ENCODE measurements at places on chromosomes 6 and 20. TPM values are rescaled to one million over a fixed set of nuclear protein-coding genes. Genes with fewer than 3 reads are reported as not detected.

The RIPPLY2 gene
- not detected for total RNA-seq

The LAMP5 gene
- total RNA-seq = not detected

The RIN2 gene
- total RNA-seq = 59.0 TPM

The BPIFA1 gene
- not detected for total RNA-seq

The ARHGAP40 gene
- 3.2 TPM for total RNA-seq

The TMEM200A gene
- not detected for total RNA-seq

The LY6G6F gene
- total RNA-seq = not detected

GRCh38 chr6:2061880-2062279 lies 183.5 kb downstream of the GMDS start:
- peak; percentile 55 for DNase-seq

DNA sequence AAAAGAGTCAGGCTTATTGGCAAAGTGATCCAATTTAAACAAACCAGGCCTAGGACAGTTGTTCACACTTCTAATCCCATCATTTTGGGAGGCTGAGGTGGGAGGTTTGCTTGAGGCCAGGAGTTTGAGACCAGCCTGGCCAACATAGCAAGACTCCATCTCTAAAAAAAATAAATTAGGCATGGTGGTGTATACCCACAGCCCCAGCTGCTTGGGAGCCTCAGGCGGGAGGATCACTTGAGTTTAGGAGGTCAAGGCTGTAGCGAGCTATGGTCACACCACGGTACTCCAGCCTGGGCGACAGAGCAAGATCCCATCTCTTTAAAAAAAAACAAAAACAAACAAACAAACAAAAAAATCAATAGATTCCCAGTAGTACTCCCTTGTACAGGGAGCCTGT lies 86.8 kb downstream of the SASH1 start:
- no peak for DNase-seq

GRCh38 chr6:110034667-110035036 lies 56.5 kb downstream of the GPR6 start:
- no peak for DNase-seq

GRCh38 chr20:37941992-37942391 lies 39.1 kb downstream of the VSTM2L start:
- DNase-seq = no peak

DNA sequence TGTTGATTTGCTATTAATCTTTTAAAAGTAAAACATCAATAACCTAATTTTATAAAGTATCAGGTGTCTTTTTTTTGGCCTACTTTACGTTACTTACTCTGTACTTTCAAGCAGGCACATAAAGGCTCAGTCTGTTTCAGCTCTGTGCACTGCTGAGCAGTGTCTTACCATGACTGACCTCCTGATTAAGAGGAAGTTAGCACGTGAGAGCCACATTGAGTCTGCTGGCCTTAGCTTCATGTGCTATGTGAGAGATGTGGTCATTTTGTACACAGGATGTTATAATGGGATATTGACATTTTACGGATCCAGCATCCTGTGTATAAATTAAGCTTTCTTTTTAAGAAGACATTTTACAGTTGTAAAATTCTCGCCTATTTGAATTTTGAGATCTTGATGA lies 31.9 kb downstream of the ARID1B start:
- no peak for DNase-seq

GRCh38 chr6:8149350-8149749 lies 47.0 kb upstream of the EEF1E1 start:
- DNase-seq = no peak

DNA sequence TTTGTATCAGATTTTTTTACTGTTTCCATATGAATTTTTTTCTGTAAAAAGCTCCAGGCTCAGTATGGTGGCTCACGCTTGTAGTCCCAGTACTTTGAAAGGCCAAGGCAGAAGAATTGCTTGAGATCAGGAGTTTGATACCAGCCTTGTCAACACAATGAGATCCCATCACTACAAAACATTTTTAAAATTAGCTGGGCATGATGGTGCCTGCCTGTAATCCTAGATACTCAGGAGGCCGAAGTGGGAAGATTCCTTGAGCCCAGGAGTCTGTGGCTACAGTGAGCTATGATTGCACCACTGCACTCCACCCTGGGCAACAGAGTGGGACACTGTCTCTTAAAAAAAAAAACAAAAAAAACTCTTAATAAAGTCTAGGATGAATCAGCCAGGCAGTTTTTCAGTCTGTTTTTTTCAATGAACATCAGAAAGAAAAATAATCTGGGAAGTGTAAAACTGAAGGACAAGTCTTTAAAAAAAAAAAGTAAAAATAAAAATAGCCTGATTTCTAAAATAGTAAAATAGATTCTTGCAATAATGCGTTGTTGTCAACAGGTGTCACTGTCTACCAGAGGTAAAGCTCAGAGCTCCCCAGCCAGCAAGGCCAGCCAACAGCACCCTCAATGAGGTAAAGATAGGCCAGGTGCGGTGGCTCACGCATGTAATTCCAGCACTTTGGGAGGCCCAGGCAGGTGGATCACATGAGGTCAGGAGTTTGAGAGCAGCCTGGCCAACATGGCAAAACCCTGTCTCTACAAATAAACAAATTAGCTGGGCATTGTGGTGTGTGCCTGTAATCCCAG lies 9.3 kb upstream of the ATG5 start:
- peak; percentile 41 for DNase-seq

- DNase-seq = no peak
Measured at GRCh38 chr20:62884556-62884955, 22.9 kb upstream of the TCFL5 start.

DNA sequence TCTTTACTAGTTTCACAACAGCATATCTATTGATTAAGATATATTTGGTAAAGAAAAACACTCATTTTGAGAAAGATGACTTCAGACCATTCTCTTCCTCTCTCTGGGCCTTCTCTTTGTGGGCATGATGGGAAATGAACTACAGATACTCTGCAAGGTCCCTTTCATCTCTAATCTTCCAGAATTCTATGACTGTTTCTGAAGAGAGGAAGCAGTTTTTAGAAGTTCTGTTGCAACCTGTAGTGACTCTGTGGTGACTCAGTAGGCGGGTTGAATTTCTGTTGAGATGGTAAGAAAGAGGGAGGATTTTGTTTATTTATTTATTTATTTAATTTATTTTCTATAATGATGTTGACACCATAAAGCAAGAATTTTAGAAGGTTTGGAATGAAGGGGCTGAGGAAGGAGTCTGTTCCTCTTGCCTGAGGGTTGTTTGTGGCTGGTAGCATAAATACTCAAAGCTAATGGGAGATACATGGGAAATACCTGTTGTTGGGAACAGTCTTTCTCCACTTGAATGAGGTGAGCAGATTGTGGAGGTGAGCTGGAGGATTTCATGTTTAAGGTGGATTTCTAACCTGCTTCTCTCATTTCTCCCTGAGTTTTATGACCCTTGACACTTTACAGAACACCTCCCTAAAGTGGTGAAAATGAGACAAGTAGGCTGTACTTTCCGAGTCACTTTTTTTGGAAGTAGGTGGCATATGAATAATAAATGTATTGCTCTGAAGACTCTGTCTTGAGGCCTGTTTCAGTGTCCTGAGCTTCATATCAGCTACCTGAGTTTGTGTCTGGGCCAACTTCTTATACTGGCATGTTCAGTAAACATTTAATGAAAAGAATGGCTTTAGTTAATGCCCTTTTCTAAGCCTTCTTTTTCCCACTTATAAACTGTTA lies 15.0 kb downstream of the ACSS2 start:
- DNase-seq = no peak

GRCh38 chr20:61977419-61977786 lies 88.3 kb downstream of the TAF4 start:
- no peak for DNase-seq

- peak; percentile 66 for DNase-seq
Measured at GRCh38 chr6:133595111-133595761, 293.7 kb upstream of the TCF21 start.

- no peak for DNase-seq
Measured at GRCh38 chr6:43853066-43853650, 83.1 kb downstream of the VEGFA start.

DNA sequence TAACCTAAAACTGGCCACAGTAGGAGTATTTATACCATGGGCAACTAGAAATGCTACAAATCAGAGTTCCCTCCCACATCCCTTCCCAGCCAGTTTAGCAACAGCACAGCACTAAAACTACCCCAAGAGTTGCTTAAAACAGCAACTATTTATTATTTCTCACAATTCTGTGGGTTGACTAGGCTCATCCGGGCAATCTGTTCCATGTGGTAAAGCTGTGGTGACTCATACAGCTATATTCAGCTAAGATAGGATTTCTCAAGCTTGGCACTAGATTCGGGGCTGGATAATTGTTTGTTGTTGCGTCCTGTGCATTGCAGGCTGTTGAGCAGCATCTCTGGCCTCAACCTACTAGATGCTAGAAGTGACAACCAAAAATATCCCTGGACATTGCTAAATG lies 8.6 kb upstream of the HECA start:
- no peak for DNase-seq

DNA sequence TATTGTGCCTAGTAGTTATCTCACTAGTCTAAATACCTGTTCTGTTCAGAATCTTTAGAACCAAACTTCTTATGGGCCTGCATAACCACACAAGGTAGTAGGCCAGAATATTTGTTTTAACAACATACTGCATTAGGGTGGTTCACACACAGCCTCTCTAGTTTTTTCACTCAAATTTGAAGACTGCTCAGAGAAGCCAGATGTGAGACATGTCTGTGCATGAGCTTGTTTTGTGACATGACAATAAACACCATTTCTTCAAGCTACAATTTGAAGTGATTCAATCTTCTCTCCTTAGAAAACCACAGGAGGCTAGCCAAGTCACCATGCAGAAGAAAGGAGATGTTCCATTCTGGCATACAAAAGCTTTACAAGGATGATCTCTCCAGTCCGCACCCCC lies 135.6 kb downstream of the MMS22L start:
- DNase-seq = no peak

GRCh38 chr6:126033696-126034095 lies 47.4 kb downstream of the TRMT11 start:
- peak; percentile 46 for DNase-seq

GRCh38 chr6:32118782-32119628 lies 9.0 kb downstream of the ATF6B start:
- DNase-seq = peak; percentile 77

DNA sequence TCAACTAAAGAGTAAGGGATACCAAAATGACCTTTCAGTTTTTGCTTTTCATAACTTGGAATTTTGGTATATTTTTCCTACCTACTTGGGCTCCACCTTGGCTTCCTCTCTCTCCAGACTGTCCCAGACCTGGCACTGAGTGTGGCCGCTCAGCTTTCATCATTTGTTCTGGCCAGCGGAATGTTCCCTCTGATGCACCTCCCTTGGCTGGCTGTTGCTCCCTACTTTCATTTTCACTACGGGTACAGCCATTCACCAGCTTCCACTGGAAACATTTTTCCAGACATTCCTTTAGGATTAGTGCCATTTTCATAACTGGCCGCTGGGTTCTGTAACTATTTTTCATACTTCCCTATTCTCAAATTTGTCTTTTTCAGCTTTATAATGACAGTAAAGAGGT lies 487.4 kb downstream of the TENT5A start:
- no peak for DNase-seq

DNA sequence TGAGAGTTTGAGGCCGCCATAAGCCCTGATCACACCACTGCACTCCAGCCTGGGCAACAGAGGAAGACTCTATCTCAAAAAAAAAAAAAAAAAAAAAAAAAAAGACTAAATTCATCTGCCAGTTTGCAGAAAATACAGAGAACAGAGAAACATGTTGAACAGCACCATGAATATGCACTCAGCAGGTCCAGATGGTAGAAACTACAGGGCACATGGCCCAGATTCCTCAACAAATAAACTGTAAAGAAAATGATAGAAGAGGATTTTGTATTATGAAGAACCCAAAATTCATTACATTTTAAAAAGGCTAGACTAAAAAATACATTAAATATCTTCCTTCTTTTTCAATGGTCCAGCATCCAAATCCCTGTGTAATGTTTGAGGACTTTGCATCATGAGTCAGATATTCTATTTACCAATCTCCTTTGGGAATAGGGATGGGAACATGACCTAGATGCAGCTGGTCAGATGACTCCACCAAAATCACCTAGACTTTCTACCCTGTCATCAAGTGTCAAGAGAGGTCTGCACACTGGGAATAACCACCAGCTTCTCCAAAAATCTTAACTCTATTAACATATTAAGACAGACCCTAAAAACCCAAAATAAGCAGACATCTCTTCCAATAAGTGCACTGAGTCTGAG lies 189.1 kb upstream of the TCF21 start:
- no peak for DNase-seq

GRCh38 chr6:7085911-7086310 lies 21.9 kb upstream of the RREB1 start:
- no peak for DNase-seq

- DNase-seq = peak; percentile 95
Measured at GRCh38 chr6:158040051-158040803, 58.6 kb downstream of the SYNJ2 start.

DNA sequence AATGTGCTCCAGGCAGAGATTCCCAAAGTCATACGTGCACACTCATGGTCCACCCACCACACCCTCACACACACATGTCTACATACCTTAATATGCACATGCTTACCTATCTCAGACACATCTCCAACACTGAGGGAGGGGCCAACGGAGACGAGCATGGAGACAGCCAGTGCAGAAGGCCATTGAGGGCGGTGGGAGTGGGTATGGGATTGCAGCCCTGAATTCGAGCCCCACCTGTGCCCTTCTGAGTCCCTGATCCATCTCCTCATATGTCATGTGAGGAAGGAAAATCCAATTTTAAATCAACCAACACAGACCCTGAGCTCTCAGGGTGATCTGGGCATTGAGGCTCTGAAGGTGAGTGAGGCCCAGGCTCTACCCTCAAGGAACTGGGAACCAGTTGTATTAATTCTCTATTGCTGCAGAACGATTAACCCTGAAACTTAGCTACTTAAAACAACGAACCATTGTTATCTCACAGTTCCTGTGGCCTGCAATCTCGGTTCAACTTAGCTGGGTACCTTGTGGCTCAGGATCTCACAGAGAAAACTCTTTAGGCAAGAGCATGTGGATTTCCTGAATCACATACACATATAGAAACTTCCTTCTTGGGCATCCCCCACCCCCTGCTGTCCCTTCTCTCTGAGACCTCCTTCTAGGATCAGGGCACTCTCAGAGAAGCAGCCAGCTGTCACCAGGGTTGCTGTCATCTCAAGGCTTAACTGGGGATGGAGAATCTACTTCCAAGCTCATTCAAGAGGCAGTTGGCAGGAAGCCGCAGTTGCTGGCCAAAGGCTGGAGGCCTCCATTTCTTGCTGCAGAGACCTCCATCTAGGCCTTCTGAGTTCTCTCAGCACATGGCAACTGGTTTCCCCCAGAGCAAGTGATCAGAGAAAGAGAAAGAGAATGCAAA lies 28.3 kb downstream of the GLP1R start:
- no peak for DNase-seq

- DNase-seq = no peak
Measured at GRCh38 chr6:14092316-14092715, 25.3 kb upstream of the CD83 start.

DNA sequence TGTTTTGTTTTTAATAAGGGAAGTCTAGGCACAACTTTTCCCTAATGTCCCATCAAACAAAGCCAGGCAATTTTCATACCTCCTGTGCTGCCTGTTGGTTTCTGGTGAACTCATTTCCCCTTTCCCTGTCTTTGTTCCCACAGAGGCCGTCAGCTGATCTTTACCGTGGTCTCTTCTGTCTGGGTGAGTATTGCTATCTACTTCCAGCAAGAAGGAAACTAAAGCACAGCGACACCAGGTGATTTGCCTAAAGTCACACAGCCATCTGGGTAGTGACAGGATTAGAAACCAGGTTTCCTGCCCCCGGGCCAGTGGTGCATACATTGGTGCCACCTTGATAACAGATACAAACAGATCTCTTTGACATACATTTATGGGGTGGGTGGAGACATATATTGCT lies 59.6 kb downstream of the RAB44 start:
- DNase-seq = no peak
